ENCODE measurements at places on chromosomes 11 and 22.

DNA sequence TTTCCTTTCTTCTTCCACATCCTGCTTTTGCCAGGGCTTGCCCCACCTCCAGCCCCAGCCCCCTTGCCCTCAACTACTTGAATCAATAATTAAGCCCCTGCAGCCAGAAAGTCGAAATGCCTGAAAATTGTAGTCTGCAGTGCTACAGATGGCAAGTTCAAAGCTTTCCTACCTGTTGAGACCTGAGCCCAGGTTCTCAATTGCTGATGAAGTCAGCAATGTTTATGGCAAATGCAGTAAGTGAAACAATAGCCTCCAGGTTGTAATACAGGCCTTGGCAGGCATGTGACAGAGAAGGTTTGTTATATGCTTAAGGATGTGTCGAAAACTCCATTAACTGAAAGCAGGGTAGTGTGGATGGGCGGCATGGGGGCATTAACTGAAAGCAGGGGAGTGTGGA lies 181.1 kb upstream of the SESN3 start:
- DNase-seq: no peak

GRCh38 chr11:57648801-57649735 lies 644 bp downstream of the YPEL4 start:
- DNase-seq: no peak

GRCh38 chr11:72989727-72990126 lies 152.4 kb downstream of the FCHSD2 start:
- no peak for DNase-seq

DNA sequence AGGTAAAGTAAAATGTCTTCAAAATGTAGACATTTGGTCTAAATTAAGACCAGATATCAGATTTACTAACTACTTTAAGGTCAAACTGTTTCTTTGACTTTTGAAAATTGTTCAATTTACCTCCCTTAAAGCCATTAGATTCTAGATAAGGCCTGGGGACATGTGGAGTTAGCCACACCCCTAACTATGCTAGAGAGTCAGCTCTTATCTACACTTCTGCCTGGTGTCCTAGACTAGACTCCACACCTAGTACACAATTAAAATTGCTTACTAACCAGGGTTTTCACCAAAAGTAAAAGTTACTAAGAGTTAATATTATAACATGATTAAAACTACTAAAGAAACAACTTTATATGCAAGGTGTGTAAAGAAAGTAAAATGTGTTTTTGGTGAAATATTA lies 43.6 kb upstream of the DBX1 start:
- DNase-seq: no peak

Measured in brain microvascular endothelial cell (primary cell).